T-helper 9 cell (primary cell): ENCODE measurements at places on chromosomes 5 and 9.

GRCh38 chr5:164354139-164354751 is 848.8 kb downstream of the MAT2B start:
- no peak for DNase-seq

DNA sequence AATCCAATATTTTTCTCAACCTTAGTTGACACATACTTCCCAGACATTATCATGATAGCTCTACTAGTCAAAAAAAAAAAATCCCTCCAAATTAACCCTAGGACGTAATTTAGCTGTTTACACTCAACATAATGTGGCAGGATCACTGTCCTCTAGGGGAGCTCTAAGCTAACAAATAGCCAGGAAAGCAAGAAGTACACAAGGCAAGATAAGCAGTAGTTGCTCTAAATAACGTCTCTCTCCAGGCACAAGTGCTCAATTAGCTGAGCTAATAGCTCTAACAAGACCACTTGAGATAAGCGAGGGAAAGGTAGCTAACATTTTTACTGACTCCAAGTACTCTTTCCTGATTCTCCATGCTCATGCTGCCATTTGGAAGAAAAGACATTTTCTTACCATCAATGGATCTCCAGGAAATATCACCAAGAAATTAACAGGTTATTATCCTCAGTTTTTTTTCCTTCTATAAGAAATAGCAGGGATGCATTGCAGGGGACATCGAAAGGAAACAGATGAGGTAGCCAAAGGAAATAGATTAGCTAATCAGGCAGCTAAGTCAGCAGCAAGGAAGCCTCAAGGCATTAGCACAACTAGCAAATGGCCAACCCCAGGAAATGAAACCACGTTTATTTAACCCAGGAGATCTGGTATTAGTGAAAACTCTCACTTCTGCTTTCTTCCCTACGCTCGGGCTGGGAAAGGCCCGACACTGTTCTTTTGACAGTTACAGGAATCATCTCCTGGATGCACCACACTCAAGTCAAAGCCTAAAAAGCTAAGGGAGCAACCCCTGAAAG is 614.1 kb downstream of the PTPRD start:
- DNase-seq: no peak

DNA sequence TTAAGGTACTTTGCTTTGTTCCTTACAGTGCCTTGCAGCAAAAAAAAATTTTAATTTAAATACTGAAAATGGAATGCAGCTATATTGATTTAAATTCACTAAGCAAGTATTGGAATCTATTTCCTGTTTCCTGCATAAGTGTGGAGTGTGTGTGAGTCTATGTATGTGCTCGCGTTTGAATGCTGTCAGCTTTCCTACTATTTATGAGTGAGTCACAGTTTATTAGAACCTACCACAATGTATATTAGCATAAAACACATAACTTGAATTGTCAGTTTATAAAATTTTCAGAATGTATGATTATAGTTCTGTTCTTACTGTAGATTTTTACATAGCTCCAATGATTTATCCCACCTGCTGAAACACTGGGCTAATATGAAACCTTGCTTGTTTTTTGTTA is 302.1 kb downstream of the NR2F1-AS1 start:
- no peak for DNase-seq

DNA sequence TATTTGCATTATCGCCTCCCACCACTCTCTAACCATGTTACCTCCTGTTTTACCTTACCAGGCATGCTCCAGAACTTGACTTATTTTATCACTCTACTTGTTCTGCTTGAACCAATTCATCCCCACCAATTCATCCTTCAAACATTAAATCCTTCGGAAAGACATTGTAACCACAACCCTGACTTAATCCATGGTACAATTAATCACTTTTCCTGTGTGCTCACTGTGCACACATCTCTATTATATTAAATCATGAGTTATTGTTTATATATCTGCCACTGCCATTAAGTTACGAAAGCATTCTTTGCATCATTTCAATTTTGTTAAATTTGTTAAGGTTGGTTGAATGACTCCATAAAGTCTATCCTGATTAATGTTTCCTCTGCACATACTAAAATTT is 7.4 kb upstream of the C5orf46 start:
- DNase-seq: no peak
